ENCODE measurements at places on chromosomes 3 and 15. TPM values are rescaled to one million over a fixed set of nuclear protein-coding genes. Genes with fewer than 3 reads are reported as not detected.

The HEXA gene
- 125 TPM for polyA plus RNA-seq

The KNL1 gene
- polyA plus RNA-seq = 32.4 TPM

The SSR3 gene
- polyA plus RNA-seq = 159 TPM

- DNase-seq = no peak
Measured at GRCh38 chr3:10974746-10975375, 17.7 kb upstream of the SLC6A1 start.

DNA sequence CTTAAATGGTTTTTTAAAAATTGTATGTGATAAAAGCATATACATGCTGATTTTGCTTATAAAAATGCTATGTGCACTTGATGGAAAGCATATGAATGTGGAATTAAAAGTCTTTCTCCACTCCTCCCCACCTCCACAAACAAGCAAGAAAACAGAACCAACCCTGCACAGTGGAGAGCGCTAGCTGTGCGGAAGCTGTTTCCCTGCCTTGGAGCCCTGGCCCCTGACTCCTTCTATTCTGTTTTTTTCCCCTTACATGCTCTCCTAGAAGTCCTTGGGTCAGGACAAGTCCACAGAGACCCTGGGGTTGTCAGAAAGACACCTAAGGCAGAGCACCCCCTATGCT is 64.2 kb downstream of the BOC start:
- no peak for DNase-seq

The GOLGA8G gene
- polyA plus RNA-seq = 0.08 TPM

The ITIH1 gene
- not detected for polyA plus RNA-seq

DNA sequence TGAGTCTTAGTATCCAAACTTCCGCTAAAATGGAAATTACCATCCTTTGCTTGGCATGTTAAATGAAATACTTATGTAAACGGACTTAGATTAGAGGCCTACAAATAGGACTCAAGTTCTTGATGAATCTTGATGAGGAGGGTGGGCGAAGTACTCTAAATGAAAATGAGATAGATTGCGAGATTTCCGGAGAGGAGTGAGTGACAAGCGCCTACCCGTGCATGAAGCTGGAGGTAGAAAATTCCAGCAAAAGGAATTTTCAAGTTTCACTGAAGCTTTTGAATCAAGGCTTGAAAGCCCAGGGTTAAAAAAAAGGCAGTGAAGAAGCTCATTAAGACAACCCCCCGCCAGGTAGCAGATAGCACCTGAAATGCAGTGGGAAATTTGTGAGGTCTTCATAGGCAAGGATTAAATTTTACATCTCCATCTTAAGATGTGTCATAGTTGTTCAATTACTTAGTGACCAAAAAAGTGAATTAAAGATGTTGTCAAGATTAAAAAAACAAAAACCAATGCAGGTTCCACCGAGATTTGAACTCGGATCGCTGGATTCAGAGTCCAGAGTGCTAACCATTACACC is 655 bp upstream of the RAB11A start:
- no peak for DNase-seq

DNA sequence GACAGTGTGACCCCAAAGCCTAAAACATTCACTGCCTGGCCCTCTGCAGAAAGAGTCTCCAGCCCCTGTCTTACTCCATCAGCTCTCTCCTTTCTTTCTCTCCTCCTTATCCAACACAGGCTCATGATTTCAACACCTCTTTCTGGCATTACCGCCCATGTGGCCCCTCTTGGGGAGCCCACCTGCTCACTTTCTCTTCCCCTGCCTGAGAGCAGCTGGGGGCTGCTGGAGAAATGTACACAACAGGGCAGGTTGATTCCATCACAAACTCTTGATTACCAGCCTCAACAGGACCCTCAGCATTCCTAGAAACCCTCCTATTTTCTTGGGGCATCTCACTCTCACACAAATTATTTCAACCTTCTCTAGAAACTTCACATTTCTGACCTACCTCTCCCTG is 98.3 kb downstream of the ABHD5 start:
- DNase-seq = no peak

DNA sequence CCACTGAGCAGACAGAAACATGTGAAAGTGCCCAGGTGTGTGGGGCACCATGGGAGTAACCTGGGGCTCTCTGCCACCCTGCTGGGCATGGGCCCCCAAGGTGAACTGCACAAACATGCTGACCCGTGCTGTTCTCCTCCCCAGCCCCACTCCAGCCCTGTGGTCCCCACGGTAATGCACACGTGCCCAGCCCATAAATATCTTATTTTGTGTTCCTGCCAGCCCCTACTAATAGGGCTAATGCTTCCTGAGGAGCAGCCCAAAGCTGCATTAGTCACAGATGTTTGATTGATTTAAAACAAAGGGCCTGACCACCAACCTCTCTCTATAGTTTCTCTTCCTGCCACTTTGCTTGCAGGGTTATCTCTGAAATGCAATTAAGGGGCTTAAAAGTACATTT is 95.4 kb downstream of the ABHD5 start:
- no peak for DNase-seq

The BFSP2 gene
- 0.33 TPM for polyA plus RNA-seq

All from left kidney (tissue), 8 donors.